Heart left ventricle (tissue), 16 donors: ENCODE measurements at places on chromosomes 2 and 18.

- DNase-seq, result no peak
These were observed 10.5 kb downstream of the SOCS6 start for GRCh38 chr18:70299393-70299792.

GRCh38 chr18:8496186-8496585, 113.1 kb upstream of the RAB12 start:
- no peak for DNase-seq

- DNase-seq, result peak; percentile 74
These were observed 3.1 kb downstream of the GYPC start for GRCh38 chr2:126658905-126659561.

DNA sequence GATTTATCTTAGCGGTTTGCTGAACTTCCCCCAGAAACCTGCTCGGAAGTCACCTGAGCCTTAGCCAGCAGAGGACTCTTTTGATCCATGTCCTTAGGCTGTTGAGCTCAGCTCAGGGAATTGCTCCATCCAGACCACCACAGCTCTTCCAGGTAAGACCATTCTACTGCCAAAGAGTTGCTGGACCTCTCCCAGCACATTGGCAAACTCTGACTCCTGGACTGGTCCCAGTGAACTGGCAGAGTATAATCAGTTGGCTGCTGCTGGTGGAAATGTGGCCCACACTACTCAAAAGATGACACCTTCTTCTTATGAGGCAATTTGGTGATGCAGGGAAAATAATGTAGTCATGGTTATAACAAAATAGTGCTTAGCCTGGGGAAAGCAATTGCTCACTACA, 308.8 kb upstream of the FIGN start:
- DNase-seq, result peak; percentile 63

- peak; percentile 82 for DNase-seq
These were observed 38.6 kb upstream of the ZFP36L2 start for GRCh38 chr2:43265001-43265400.

DNA sequence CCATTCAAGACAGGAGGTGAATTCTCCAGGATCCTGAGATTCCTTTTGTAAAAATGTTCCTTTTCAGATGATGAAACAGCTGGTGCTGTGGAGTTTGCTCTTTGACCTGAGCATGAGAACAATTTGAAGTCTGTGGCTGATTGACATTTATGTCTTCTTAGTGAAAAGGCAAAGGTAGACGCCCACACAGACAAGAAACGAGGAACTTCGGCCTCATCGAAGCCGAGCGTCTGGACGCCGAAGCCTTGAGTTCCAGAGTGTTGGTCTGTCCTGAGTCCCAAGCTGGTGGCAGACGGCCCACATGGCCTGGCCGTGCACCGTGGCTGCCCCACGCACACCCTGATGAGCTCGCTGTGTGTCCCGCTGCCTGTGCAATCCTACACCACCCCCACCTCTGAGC, 20.7 kb upstream of the SNTG2 start:
- DNase-seq, result no peak

GRCh38 chr2:18625563-18625962, 36.2 kb upstream of the NT5C1B start:
- no peak for DNase-seq

GRCh38 chr18:10164271-10165071, 250.7 kb downstream of the VAPA start:
- no peak for DNase-seq

- no peak for DNase-seq
These were observed 25.4 kb downstream of the MAP4K4 start for GRCh38 chr2:101722864-101723263.

DNA sequence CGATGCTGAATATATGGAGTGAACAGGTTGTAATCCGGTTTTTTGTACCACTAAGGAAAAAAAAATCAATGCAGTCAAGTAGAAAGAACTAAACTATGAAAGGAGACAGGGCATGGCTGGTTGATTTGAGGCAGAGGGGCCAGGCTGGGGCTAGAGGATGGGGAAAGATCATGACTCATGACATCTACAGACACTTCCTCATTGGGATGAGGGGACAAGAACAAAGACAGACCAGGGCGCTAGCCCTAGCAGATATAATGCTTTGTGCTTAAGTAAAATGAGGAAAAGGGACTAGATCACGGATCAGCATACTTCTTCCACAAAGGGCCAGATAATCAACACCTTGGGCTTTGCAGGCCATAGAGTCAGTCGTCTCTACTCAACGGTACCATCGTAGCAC, 55.8 kb downstream of the ST6GAL2 start:
- DNase-seq, result no peak

DNA sequence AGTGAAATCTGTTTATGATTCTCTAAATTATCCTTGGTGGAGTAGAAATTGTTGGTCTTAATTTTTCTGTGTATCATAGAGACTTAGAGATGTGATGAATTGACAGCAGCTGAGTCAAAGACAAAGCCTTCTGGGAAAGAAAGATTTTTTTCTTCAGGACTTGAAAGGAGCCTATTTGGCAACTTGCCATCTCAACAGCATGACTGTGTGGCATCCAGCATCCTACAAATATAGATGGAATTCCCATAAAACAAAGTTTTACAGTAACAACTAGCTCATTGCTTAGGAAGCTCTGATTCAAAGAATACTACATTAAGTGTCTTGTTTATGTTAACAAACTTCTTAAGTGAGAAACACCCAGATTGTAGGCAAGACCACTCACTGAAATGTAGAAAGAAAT, 79.2 kb upstream of the SETBP1 start:
- DNase-seq, result no peak

DNA sequence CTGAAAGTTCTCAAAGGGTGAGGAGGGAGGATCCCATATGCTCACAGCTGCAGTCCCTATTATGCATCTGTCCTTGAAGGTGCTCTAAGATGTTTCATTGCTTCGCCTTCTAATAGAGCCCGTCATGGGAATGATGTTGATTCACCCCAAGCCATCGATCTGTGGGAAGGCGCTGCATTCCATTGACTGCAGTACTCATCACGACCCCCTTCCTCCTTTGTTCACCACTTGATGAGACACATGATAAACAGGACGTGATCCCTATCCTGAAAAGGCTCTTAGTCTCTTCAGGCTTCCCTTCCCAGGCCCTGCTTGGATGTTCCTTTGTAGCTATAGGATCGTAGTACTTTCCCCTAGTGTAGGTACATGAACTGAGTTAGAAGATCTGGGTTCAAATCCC, 181.8 kb downstream of the AGPS start:
- DNase-seq, result no peak

GRCh38 chr2:36594849-36595248, 3.1 kb downstream of the FEZ2 start:
- DNase-seq, result no peak

GRCh38 chr2:69741229-69741574, 732 bp upstream of the ANXA4 start:
- peak; percentile 51 for DNase-seq

GRCh38 chr2:51071191-51071590, 39.3 kb upstream of the NRXN1 start:
- no peak for DNase-seq

GRCh38 chr18:35880788-35881455, 91.6 kb upstream of the RMP24 start:
- no peak for DNase-seq

- DNase-seq, result peak; percentile 77
These were observed 86.3 kb downstream of the ZFP36L2 start for GRCh38 chr2:43139996-43140621.

DNA sequence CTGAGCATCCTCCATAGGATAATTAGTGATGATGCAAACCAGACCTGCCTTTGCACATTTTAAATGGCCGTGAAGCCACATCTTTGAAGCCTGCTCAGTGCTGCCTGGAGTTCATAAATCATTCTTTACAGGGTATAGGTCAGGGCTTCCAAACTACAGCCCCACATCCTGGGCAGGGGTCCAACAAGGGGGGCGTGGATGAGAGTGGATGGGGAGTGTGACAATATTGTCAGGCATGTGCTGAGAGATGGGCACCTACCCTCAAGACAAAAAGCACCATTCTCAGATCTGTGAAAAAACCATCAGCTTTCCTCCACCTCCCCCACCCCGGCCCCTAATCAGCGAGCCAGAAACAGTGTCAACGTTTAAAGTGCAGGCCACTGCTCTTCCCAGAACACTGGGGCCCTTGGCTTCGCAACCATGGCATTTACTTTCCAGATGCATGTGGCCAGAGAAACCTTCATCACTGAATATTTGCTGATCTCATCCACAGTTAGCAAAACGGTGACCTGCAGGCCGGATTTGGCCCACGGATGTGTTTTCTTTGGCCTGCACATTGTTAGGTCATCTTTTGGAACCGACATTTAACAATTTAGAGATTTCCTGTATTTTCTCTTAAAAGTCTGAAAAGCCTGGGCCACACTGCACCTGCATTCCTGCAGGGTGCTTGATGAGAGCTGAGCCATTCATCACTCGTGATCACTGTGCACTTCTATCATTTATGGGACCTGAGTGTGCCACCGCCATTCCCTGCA, 130.7 kb downstream of the ANKRD44 start:
- DNase-seq, result peak; percentile 59

- DNase-seq, result no peak
These were observed 359.5 kb upstream of the ETAA1 start for GRCh38 chr2:67037655-67038054.

DNA sequence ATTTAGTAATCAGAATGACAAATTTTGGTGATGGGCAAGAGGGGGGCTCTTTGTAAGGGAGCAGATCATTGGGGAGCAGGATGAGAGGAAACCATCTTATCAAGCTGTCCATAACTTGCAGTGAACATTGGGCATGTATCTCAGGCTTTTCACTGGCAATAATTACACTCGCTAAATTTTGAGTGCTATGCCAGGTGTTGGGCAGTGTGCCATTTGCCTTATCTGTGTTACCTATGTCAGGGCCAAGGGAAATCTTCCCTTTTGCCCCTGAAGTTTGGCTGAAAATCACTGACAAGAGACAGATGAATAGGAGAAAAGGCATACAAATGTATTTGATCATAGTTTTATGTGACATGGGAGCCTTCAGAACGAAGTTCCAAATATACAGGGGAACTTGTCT, 39.0 kb downstream of the NOSTRIN start:
- DNase-seq, result no peak

DNA sequence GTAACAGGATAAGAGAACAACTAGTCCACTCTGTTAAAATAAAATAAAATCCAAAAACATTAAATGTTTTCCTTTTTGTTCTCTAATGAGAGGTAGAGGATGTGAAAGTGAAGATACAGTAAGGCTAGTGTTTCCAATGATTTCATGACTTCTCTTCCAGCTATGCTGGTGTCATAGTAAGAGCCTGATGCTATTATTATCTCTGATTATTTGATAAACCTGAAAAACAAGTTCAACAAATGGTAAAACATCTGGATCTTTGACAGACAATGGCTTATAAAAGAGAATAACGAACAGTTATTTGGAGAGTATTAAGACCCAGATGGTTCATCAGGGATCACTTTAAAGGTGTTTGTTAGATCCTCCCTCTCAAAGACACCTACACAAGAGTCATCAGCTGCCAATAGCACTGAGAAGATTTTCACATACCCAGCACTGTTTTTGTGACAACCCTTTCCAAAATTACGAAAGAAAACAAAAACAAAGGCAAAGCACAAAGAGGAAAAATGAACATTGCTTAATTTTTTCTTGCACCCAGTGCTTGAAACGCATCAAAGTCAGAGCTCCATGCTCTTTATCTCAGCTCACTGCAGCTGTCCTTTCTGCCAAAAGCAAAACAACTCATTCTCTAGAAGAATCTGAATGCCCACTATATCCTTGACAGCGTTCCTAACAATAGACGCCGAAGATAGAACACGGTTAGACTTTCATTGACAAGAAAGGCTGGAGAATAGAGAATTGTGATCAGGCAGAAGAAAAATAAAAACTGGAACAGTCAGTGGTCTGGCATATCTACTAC, 168.6 kb downstream of the SLC8A1 start:
- DNase-seq, result no peak

- DNase-seq, result no peak
These were observed 109.4 kb downstream of the KCTD1 start for GRCh38 chr18:26438980-26439379.

DNA sequence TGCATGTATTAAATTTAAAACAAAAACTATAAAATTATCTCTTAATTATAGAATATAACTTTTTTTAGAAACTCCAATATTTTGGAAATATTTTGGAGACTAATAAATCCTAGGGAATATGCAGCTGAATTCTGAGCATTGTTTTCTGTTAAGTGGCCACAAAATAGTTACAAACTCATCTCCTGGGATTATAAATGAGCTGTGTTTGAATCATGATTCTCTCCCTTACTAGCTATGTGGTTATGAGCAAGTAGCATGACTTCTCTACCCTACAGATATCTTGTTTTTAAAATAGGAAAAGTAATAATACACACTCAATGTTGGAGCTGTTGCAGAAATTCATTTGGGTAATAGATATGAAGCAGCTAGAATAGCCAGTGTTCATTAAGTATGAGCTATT, 137.9 kb upstream of the ITGA4 start:
- no peak for DNase-seq

GRCh38 chr18:10262566-10262965, 191.9 kb upstream of the APCDD1 start:
- DNase-seq, result no peak

GRCh38 chr18:48733643-48734253, 194.9 kb downstream of the CTIF start:
- peak; percentile 56 for DNase-seq
